Amniotic stem cell (primary cell): ENCODE measurements at places on chromosomes 4 and X.

GRCh38 chr4:78629991-78630541 is 78.5 kb downstream of the ANXA3 start:
- no peak for DNase-seq

DNA sequence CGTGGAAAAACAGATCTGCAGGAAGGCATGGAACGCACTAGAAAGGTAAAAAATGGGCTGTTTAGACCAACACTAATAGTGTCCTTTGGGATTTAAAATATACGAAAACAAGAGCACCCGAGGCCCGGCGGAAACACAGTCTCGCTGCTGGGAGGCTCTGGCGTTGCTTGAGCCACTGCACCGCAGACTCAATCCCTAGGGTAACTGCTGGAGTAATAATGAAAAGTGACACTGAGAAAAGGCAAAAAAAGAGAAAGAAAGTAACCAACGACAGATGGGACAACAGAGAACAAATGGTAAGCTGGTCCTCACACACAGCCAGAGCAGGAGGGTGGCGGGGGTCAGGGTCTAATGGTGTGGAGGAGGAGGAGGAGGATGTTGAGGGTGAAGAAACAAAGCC is 15.4 kb downstream of the IRAK1 start:
- no peak for DNase-seq

GRCh38 chr4:182307746-182308145 is 64.5 kb downstream of the TENM3 start:
- peak; percentile 57 for DNase-seq

GRCh38 chr4:53484911-53485657 is 106.2 kb downstream of the LNX1 start:
- DNase-seq, result no peak

GRCh38 chrX:133852837-133853356 is 132.5 kb downstream of the GPC3 start:
- no peak for DNase-seq

DNA sequence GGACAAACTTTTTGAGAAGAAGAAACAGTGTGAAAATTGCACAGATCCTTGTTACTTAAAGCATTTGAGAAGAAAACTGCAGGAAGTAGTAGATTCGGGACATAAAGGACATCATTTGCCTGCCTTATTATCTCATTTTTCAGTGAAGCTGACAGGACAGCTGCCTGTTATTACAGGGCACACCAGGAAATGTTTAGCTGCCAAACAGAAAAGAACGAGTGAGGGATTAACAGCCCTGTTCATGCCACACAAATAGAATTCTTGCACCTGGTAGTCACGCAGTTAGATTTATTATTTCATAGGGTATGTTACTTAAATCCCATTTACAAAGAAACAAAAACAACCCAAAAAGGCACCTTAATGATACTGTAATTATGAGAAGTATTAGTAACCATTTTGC is 100.6 kb downstream of the CHIC2 start:
- DNase-seq, result no peak

DNA sequence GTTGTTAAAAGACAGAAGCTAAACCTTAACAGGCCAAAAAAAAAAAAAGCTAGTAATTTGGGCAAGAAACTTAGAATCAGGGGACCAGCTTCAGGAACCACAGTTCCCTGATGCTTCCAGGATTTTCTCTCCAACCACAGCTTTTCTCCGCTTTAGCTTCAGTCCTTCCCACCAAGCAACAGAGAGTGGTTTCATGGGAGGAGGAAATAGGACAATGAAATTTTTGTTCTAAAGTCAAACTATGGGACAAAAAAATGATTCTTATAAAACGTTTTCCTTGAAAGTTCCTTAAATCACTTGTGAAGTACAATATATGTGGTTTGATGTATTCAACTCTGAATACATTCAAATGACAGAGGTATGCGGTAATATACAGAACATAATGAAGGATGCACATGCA is 71.0 kb upstream of the DHX15 start:
- no peak for DNase-seq

DNA sequence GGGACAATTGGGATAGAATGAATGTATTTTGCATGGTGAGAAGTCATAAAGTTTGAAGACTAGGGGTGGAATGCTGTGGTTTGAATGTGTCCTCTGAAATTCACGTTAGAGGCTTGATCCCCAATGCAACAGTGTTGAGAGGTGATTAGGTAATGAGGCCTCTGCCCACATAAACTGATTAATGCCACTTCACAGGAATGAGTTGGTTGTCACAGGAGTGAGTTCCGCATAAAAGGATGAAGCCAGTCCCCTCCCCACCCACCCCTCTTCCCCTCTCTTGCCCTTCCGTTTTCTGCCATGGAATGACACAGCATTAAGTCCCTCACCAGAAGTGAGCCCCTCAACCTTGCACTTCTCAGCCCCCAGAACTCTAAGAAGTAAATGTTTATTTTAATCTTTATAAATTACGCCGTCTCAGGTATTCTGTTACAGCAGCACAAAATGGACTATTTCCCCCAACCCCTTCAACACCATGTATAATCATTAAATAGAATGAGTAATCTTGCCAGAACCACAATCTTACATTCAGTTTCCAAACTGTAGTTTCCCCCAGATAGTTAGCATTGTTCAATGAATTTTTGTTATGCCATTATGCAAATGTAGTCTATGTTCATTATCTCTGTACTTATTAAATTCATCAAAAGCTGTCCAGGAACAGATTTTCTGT is 5.5 kb upstream of the MMAA start:
- DNase-seq, result no peak

GRCh38 chrX:16528620-16529019 is 121.3 kb upstream of the S100G start:
- DNase-seq, result no peak

DNA sequence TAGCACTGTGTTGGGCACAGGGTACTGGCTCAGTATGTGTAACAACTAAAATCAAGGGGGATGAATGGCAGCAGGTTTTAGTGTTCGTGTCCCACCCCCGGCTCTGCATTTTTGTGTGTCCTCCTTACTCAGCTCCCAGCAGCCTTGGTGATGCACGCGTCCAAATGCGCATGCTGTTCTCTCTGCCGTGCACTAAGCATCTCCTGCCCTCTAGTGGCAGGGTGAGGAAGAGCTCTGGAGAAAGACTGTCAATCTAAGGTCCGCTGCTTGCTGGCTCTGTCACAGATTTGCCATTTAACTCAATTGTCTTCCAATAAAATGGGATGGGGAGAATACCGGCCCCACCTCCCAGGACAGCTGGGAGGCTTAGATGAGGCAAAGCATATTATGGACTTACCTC is 61.4 kb downstream of the WFS1 start:
- no peak for DNase-seq

GRCh38 chr4:74127745-74128144 is 28.8 kb upstream of the CXCL2 start:
- no peak for DNase-seq

DNA sequence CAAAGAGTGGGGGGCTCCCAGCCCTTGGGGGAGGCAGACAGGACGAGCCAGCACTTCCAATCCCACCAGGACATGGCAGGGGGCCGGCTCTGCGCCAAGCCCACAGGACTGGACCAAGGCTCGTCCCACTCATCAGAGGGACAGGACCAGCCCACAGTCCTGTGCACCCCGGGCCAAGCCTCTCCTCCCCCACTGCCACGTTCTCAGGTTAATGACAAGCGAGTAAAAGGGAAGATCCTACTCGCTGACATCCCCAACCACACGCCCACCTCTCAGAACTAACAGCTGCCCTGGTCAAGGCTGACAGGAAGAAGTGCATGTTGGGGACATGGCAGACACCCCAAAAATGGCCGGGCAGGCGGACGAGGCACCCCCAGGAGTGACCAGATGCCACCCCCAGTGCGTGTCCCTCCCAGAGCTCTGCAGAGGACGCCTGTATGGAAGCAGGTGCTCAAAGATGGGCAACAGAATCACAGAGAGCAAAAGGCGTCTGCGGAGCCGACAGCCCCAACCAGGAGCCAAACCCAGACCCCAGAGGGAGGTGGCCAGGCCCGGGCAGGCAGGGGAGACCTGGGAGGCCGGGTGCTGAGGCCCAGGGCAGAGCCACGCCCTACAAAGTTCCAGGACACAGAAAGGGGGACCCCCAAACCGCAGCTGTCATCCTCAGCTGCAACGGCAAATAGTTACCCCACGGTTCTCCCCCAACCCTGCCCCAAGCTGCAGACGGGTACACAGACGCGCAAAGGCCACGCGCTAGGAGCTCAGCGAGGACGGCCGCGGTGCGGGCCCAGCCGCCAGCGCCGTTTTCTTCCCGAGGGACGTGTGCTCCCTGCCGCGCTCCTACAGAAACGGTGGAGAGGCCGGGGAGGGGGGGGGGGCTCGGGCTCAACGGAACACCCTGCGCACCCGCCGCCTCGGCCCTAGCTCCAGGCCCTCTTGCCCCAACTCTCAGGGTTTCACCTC is 1.7 kb downstream of the CTBP1 start:
- DNase-seq, result no peak

- no peak for DNase-seq
Observed at GRCh38 chrX:88072339-88073030, 554.9 kb downstream of the KLHL4 start.

DNA sequence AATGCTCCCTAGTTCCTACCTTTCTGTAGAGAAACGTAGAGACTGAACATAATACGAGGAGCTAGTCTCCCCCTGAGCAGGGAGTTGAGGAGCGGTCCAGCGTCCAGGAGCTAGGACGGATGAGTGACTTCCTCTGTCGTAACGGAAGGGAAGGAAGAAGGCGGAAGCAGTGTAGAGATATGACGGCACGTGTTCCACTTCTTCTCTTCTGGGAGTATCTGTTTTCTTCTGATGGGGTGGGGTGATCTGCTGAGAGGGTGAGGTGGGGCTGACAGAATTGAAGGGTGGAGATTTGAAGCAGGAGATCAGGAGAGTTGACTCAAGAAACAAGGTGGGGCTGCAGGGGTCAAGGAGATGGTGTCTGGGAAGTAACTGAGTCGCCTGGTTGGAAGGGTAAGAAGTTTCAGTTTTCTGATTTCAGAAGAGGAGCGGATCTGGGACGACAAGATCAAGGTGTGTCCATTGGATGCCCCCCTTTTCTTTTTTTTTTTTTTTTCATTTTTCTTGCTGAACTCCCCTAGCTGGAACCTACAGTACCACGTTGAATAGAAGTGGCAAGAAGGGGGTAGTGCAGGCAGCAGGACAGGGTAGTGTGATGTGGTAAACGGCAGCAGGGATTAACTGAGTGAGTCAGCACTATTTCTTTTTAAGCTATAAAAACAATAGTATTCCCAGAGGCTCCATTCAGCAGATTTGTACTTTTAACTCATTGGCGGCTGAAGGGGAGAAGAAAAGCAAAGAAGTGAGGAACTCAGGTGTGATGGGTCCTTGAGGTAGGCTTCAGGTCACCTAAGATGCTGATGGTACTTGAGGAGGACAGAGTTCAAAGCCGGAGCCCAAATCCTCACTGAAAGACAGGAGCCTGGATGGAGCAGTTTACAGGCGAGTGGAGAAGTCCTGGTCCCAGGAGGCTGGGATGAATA is 50.8 kb upstream of the SETD7 start:
- DNase-seq, result peak; percentile 44

GRCh38 chrX:103309860-103310554 is 783 bp downstream of the BEX2 start:
- DNase-seq, result no peak

DNA sequence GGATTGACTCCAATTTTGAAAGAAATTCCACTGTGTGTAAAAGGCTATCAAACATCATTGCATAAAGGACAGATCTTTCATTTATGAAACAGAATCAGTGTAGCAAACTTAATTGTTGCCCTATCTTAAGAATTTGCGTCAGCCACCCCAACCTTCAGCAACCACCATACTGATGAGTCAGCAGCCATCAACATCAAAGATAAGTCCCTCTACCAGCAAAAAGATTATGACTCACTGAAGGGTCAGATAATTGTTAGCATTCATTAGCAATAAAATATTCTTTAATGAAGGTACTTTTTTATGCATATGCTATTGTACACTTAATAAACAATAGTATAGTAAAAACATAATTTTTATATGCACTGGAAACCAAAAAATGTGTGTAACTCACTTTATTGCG is 15.8 kb upstream of the GRSF1 start:
- no peak for DNase-seq

DNA sequence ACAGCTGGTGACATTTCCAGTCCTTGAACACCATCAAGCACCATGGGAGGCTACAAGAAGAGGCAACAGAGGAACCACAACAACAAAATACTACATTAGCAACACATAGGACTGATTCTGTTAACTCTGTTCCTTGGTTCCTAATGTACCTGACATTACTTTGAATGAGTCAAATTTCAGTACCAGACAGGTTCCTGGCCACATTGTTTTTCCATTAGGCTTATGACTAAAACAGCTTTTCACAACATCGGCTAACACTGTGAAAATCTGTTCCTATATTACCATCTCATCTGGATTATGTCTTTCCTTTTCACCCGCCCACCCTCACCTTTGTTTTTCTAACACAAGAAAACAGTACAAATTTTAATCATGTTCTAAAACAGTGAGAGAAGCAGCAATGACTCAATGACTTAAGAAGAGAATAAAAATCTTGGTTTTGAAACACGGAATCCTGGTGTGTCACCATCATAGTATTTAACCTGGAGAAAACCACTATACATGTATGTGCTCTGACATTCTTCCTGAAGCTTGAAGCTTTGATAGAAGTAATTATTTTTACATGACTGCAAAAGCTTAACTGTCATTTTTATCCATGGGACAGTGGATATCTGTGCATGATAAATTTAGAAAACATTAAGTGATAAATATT is 143.9 kb downstream of the SCFD2 start:
- no peak for DNase-seq

GRCh38 chr4:6715704-6716017 is 313 bp upstream of the BLOC1S4 start:
- DNase-seq, result no peak

DNA sequence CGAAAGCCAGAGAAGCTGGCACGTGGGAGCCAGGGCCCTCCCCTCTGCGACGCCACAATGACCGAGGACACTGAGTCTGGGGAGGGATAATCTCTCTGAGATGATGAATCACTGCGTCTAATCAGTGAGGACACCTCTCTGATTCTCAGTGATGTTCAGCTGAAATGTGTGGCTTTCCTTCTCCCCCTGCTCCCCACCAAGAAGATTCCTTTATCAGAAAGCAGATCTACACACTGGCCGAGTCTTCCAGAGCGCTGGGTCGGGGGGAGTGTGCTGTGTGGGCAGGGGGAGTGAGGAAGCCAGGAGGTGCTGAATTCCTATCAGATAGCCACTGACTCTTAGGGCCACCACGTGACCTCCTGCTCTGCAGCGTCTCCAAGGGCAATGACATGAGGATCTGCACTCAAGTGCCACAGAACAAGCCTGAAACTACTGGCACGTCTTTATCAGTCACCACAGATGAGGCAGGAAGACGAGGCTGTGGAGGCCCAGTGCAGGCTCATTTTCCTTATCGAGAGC is 89.2 kb downstream of the GATB start:
- no peak for DNase-seq

GRCh38 chr4:77006753-77007353 is 57.3 kb downstream of the SEPTIN11 start:
- DNase-seq, result no peak

GRCh38 chrX:110759785-110760184 is 35.8 kb downstream of the CHRDL1 start:
- no peak for DNase-seq

GRCh38 chr4:24747234-24747975 is 48.0 kb upstream of the SOD3 start:
- no peak for DNase-seq

- no peak for DNase-seq
Observed at GRCh38 chr4:155657169-155657568, 9.5 kb upstream of the GUCY1A1 start.
